NCI-H1105 (cell line): ENCODE measurements at places on chromosomes 5 and 9.

- DNase-seq = peak; percentile 16
Observed at GRCh38 chr9:79395755-79396154, 176.0 kb upstream of the TLE4 start.

DNA sequence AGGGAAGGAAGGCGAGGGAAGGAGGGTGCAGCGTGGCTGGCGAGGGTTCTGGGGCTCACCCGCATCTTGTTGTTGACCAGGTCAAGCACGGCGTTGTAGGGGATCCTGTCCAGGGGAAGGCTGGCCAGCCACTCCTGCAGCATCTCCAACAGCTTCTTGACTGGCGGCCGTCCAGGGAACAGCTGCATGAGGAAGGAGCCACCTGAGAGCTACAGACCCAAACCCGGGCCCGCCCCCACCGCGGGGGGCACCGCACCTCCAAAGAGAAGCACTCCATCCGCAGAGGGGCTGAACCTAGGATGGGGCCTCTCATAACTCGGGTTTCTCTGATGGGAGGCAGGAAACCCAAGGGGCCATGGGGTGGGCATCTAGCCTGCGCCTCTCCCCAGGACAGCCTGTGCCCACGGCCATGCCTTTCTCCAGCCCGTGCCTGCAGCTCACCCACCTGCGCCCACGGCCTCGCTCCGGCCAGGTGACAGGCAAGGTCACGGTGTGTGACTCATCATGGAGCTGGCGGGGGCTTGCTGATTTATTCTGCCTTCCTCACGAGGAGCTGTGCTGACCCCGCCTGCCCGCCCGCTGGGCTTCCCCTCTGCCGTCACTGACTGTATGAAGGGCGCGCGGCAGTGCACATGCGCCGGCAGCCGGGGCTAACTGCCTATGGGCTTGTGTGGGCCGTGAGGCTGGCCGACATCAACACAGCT, 11.8 kb upstream of the LHX3 start:
- DNase-seq = no peak

DNA sequence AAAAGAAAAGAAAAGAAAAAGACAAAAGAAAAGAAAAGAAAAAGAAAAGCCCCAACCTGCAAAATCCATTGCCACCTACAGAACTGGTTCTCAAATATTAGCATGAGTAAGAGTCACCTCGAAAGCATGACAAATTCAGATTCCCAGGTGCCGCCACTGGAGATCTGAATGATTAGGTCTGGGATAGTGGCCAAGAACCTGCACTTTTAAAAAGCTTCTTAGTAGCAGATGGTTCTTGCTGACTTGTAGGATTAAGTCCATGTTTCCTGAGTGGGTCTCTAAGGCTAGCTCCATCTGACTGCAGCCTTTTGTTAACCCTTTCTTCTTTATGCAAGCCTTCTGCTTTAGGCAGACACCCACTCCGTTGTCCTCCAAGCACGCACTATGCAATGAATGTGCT, 178.5 kb upstream of the CDH18 start:
- no peak for DNase-seq

GRCh38 chr9:3177936-3178335, 334.0 kb upstream of the PUM3 start:
- no peak for DNase-seq

GRCh38 chr5:152560512-152561137, 155.5 kb upstream of the NMUR2 start:
- DNase-seq = peak; percentile 41

DNA sequence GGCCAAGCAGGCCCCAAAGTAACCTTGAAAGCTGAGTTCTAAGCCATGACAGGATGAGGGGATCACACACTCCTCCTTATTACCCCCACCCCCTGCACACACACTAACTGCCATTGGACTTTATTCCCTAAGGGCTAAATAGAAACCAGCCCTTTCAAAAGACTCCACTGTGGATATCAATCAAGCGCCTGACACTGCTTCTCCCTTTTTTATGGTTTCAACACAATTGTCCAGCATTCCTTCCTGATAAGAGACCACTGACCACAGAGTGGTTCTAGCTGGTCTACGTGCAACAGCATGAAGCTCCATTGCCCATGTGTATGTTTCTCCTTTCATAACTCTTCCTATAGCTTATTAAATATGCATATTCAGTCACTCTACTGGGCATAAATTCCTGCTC, 34.7 kb downstream of the PAEP start:
- no peak for DNase-seq

DNA sequence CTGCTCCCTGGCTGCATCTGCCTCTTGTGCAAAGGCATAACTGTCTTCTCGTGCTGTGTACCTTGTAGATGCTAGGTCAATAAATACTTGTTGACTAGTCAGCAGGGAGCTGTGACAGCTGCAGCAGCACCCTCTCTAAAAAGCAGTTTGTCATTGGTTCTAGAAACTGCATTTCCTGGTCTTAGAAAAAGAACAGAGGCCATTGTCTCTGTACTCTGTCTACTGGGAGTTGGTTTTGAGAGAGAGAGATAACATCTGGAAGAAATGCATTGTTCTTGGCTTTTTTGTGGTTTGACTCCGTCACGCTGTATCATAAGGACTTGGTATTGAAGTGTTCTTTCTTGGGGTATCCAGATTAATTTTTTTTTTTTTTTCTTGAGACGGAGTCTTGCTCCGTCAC, 32.3 kb downstream of the SH3GLB2 start:
- DNase-seq = no peak

DNA sequence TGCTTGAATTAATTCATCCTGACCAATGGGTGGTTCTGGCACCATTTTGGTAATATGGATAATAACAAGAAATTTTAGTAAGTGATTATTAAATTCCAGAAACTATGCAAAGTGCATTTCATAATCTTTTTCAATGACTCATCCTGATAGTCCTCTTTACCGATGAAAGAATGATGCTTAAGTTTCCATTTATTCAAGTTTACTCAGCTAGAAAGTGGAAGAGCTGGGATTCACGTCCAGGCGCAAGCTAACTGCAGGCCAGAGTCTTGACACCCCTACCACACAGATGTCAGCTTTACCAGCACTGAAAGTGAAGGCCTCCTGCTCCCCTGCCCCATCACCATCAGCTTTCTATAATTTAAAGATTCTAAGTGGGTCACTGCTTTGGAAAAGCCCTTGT, 493.5 kb upstream of the WWC1 start:
- DNase-seq = no peak

DNA sequence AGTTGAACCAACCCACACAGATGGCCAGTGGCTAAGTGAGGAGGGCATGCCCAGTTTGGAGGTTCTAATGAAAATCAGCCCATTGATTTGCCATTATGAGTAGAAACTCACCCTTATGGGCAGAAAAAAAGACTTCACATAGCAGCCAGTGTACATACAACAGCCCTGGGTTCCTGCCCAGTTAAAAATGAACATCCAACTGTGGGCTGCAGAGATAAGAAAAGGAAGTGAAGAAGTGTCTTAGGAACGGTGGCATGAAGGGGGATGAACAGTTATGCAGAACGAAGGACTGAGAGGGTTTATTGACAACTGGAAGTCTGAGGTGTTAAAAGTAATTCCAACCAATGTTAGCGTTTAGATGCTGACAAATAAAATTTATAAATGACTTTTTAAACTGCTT, 118.4 kb downstream of the MARCHF3 start:
- DNase-seq = no peak

- no peak for DNase-seq
Observed at GRCh38 chr5:181163487-181164075, 16.2 kb downstream of the OR2V2 start.

DNA sequence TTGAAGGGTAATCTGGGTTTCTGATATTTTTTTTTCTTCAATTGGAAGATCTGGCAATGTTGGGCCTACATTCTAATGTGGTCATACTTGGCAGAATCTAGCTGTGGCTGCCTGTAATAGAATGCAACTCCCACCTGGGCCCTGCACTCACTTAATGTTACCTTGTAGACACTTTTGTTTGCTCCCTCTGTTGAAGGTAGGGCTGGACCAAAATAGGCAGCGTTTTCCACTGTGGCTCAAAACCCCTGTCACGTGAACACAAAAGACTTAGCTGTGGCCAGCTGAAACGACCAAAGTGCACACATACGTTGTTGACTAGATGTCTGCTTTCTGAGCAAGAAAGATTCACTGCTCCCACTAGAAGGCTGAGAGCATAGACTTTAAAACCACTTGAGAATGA, 117.6 kb upstream of the HMHB1 start:
- DNase-seq = no peak

GRCh38 chr5:143262393-143263174, 140.9 kb downstream of the NR3C1 start:
- DNase-seq = no peak

- peak; percentile 41 for DNase-seq
Observed at GRCh38 chr9:33415501-33416038, 13.2 kb upstream of the AQP7 start.

GRCh38 chr5:174900240-174900865, 176.0 kb downstream of the MSX2 start:
- DNase-seq = no peak

- peak; percentile 30 for DNase-seq
Observed at GRCh38 chr9:104927912-104928740, at the start of gene ABCA1. Gene ABCA1, minus strand, starts transcription at chr9:104928155. Its CDS starts 24,476 bp downstream, at chr9:104903679.

DNA sequence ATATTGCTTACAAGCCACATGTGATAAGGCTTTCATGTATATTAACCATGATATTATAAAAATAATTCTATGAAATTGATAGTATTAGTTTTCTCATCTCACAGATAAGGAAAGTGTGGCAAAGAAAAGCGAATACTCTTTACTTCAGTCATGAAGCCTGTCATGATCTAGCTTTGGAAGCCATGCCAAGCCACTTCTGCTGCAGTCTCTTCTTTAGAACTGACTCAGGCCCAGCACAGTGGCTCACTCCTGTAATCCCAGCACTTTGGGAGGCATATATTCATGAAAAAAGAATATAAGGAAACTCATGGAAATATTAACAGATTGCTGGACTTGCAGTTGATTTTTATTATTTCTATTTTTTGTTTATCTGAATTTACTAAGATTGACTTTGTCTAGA, 42.9 kb upstream of the PJA2 start:
- no peak for DNase-seq

DNA sequence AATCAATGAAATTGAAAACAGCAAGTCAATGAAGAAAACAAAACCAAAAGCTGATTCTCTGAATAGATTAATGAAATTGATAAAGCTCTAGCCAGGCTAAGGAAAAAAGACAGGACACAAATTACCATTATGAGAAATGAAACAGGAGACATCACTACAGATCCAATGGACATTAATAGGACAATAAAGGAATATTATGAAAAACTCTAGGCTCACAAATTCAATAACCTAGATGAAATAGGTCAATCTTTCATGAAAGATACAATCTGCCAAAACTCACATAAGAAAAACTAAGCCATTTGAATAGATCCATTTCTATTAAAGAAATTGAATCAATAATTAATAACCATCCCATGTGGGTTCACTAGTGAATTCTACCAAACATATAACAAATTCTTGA, 37.3 kb downstream of the TTC23L start:
- no peak for DNase-seq

- no peak for DNase-seq
Observed at GRCh38 chr9:133683586-133684120, 47.5 kb downstream of the DBH start.

DNA sequence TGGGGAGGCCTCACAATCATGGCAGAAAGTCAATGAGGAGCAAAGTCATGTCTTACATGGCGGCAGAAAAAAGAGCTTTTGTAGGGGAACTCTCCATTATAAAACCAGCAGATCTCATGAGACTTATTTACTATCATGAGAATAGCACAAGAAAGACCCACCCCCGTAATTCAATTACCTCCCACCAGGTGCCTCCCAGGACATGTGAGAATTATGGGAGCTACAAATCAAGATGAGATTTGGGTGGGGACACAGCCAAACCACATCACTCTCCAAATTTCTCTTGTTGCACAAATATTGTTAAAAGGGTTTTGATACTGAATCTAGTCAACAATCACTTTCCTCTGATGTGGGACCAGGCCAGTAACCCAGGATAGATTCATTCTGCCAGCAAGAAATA, 1176.1 kb downstream of the CDH9 start:
- DNase-seq = no peak
